ENCODE measurements at places on chromosomes 11 and 22.

DNA sequence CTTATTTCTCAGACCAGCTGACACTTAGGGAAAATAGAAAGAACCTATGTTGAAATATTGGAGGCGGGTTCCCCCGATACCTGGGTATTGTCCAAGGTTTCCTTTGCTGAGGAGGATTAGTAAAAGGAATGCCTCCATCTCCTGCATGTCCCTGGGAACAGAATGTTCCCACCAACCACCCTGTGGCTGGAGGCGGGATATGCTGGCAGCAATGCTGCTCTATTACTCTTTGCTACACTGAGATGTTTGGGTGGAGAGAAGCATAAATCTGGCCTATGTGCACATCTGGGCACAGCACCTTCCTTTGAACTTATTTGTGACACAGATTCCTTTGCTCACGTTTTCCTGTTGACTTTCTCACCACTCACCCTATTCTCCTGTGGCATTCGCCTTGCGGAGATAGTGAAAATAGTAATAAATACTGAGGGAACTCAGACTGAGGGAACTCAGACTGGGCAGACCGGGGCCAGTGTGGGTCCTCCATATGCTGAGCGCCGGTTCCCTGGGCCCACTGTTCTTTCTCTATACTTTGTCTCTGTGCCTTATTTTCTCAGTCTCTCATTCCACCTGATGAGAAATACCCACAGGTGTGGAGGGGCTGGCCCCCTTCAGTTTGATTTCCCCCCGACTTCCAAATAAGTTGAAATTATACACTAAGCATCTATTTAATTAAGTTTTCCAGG, 32.1 kb downstream of the IGLL1 start:
- DNase-seq: no peak

DNA sequence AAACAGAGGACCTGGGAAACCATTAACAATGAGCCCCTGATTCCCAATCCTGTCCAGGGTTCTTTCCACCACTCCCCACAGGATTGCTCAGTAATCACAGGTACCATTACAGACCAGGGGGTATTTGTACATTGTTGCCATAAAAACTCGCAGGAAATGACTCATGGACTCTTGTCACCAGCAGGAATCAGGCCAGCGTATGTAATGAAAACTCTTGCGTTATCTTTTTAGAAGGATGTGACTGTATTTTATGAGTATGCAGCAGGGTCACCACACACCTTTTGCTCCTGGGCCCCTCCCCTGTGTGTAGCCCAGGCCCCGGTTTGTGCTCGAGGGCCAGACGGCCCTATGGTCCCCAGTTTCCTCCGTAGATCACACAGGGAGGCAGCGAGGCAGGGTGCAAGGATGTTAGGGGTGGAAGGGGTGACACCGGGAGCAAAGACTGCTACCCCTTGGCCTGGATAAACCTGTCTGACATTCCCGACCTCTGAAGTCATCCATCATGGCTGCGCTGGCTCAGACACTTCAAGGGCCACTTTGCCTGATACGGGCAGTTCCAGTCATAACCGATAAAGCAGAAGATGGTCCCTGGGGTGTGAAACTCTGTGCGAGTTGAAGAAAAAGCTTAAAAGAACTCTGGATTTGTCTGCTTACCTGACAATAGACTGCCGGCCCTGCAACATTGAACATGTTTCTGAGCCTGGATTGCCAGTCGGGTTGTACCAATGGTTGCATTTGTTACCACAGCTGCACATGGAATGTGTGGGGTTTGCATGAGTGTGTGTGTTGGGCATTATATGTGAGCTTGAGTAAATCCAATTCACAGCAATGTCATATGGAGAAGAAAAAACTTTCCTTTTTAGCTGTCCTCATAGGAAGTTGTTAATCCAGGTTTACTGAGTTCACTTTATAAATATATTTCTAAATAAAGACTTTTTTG, 56.9 kb downstream of the MICAL2 start:
- DNase-seq: no peak

DNA sequence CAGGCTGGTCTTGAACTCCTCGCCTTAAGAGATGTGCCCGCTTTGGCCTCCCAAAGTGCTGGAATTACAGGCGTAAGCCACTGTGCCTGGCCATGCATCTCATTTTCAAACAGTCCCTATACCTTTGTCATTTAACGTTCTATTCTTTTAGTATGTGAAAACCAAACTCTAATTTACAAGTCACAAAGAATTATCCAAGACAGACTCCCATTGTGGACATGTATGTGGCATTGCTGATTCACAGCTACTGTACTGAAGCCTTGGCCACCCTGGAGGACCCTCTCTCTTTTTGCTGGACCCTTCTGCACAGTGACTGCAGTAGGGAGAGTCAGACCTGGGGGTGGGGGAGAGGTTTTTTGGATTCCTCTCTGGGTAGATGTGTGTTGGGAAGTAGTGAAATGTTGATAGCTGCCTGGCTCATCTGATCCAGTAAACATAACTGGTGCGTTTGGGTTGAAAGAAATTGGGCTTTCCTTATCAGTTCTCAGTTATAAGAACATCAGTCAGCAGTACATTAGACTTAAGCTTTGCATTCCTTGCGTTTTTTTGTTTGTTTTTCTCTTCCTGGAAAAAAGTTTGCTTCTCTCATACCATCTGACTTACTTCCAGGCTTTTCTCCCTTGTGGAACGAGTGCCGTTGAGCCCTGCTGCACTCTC, 65.9 kb downstream of the MED15 start:
- no peak for DNase-seq

DNA sequence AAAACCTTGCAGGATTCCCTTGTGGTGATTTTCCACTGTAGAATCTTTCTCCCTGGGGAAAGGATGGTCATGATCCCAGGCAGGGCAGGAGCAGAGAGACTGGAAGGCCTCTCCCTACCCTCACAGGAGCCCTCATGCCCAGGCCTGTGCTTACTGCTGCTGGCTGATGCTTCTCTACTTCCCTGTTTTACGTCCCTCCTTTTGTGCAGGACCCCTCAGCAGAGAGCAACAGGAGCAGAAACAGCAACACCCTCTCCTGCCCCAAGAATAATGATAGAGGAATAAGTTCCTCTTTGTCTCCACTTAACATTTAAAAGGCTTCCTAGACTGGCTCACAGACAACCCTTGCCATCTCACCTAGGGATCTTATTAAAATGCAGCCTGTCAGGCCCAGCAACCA, 3.6 kb downstream of the ISX start:
- DNase-seq: no peak

- DNase-seq: no peak
Observed at GRCh38 chr11:17313349-17314231, 37.1 kb downstream of the NUCB2 start.

DNA sequence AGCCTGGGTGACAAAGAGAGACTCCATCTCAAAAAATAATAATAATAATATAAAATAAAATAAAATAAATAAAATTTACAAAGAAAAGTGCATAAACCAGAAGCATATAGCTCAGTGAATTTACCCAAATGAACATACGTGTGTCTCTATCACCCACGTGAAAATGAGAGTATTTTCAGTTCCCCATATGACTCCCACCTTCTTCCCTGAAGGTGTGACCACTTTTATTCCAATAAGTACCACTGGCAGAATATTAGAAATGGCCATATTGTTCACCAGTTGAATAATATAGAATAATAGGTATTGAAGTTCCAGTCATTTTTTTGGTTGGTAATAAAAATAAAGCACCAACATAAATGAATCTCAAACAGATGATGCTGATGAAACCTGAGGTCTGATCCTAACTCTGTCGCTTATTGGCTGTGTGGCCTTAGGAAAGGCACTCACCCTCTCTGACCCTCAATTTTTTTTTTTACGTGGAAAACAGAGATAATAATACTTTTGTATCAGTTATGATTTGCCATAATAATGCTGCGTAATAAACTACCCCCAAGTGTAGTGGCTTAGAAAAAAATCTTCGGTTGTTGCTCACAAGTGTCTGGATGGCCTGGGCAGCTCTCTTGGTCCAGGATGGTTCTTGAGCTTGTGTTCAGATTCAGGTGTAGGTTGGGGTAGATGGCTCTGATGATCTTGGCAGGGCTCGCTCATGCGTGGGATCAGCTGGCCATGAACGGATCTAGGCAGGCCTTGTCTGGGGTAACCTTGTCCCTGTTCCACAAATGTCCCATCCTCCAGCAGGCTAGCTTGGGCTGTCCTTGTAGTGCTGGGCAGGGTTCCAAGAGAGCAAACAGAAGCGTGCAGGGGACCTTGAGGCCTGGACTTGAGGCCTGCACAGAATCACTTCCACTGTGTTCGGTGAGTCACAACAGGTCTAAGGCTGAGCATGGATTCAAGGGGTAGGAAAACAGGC, 88.1 kb downstream of the MYO18B start:
- no peak for DNase-seq

GRCh38 chr11:94671553-94672366, 96.4 kb upstream of the AMOTL1 start:
- DNase-seq: no peak

DNA sequence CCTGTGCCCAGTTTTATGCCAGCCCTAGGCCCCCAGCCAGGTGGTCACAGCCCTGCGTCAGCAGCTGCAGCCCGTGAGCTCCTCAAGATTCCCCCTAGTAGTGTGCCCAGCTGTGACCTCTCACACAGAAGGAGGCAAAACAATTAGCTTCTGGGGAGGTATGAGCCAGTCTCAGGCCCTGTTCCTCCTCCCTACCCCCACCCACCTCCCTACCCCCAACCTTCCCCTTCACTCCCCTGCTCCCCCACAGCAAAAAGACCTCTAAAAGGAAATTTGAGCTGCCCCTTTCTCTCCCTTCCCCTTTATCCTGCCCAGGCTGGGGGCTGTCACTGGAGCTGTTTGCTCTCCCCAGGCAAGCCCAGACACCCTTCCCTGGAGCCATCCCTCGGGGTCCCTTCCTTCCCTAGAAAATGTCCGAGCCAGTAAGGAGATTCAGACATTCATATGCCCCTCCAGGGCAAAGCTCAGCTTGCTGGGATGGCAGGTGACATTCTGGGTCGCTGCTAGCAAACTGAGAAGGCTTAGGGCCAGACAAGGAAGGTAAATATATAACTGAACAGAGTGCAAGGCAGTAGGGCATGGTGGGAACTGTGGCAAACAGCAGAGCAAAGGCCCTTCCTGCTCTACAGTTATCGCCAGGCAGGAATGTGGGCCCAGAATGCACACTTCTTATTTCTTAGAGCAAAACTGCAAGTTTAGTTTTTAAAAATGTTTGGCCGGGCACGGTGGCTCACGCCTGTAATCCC, 300.2 kb downstream of the MN1 start:
- DNase-seq: no peak

GRCh38 chr11:83681906-83682610, 395.9 kb upstream of the CCDC90B start:
- no peak for DNase-seq

- no peak for DNase-seq
Observed at GRCh38 chr11:64015935-64016845, 19.5 kb upstream of the FLRT1 start.

DNA sequence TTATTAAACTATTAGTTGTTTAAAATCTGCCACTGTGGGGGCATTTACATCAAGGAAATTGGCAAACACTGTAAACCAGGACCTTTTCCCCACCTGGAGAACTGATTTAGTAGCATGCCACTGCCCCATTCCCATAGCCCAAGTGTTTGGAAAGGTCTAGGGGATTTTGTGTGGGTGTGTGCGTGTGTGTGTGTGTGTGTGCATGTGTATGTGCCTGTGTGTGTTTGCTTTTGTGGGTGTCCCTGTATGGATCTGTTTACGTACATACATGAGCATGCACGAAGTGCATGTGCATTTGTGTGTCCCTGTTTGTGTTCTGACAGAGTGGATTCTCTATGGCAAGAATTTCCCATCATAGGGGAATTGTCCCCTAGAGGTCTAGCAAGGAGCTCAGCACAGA, 62.7 kb upstream of the LMO1 start:
- DNase-seq: no peak

DNA sequence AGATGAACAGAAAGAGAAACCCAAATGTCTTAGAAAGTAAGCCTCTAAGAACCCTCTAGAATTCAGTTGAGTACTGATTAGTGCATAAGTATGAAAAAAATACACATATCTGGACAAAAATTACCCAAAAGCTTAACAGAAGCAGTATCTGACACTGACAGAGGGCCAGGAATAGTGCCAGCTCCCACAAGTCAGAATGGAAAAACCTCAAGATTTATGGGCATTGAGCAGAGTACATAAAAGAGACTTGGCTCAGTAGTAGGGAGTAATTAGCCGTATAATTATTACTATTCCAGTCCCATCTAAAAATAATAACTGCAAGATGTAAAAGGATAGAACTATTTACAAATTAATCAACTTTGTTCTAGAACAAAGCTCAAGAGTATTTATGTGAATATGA, 834.5 kb downstream of the FAM181B start:
- no peak for DNase-seq

DNA sequence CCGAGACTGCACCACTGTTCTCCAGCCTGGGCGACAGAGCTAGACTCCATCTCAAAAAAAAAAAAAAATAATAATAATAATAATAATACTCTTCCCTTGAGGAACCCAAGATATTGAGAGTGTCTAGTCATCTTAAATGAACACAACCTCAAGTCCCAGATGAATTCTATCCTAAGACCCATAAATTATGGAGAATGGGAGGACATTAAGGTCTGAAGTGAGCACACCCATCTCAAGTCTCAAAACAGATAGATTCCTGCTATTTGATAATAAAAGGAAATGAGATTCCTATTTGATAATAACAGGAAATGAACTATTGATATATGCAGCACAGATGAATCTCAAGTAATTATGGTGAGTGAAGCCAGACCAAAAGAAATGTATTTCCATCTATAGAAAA, 51.5 kb downstream of the MAPK1 start:
- DNase-seq: no peak

GRCh38 chr22:38989466-38989865, 7.3 kb downstream of the APOBEC3B start:
- no peak for DNase-seq

GRCh38 chr11:110376711-110377324, 52.9 kb upstream of the FDX1 start:
- DNase-seq: peak; percentile 56

- no peak for DNase-seq
Observed at GRCh38 chr11:61962213-61963015, 5.0 kb downstream of the FTH1 start.

- no peak for DNase-seq
Observed at GRCh38 chr11:78657968-78658839, 83.5 kb upstream of the NARS2 start.

- DNase-seq: no peak
Observed at GRCh38 chr11:18844753-18845367, 53.3 kb upstream of the PTPN5 start.

GRCh38 chr11:90468923-90469322, 246.1 kb upstream of the CHORDC1 start:
- no peak for DNase-seq

- no peak for DNase-seq
Observed at GRCh38 chr11:78946945-78947902, 372.6 kb upstream of the NARS2 start.

GRCh38 chr11:45449036-45449601, 163.0 kb upstream of the SYT13 start:
- no peak for DNase-seq

- DNase-seq: no peak
Observed at GRCh38 chr11:117170210-117170609, 8.3 kb upstream of the SIDT2 start.

GRCh38 chr11:1632053-1632714, 2.6 kb downstream of the KRTAP5-5 start:
- DNase-seq: no peak
